WERI-Rb-1 (cell line): ENCODE measurements at places on chromosomes 4 and X.

DNA sequence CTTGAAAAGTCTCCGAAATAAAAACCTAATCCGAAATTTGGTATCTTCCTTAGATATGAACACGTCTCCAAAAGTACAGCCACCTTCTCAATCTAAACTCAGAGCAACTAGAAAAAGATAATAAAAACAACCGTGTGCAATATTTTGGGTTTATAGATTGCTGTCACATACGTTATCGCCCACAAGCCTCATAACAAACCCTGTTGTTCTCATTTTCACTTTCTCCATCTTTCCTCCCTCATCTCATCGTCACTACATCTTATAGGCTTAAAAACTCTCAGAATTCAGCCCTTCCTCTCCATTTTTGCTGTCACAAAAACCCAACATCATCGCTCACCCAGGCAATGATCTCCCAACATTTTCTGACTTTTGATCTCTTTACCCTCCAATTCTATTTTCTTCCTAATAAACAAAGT is 448 bp upstream of the SCFD2 start:
- DNase-seq = no peak

DNA sequence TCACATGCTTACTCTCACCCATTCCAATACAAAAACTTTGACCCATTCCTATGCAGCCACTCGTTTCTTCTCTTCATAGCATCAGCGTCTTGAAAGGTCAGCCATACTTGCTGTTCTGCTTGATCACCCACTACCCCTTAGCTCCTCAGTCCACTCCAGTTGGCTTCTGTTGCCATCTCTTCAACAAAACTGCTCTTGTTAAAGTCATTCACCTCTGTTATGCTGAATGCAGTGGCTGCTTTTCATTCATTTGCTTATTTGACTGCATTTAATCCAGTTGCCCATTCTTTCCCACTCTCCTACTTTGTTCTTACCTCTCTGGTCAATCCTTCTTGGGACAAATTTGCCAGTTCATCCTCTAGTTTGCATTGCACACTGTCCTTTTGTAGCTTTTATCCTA is 24.9 kb downstream of the CEP135 start:
- no peak for DNase-seq

- DNase-seq = peak; percentile 23
Observed at GRCh38 chr4:45484740-45485139, 639.1 kb downstream of the GABRG1 start.

- no peak for DNase-seq
Observed at GRCh38 chr4:146023334-146023967, 84.8 kb upstream of the ZNF827 start.

DNA sequence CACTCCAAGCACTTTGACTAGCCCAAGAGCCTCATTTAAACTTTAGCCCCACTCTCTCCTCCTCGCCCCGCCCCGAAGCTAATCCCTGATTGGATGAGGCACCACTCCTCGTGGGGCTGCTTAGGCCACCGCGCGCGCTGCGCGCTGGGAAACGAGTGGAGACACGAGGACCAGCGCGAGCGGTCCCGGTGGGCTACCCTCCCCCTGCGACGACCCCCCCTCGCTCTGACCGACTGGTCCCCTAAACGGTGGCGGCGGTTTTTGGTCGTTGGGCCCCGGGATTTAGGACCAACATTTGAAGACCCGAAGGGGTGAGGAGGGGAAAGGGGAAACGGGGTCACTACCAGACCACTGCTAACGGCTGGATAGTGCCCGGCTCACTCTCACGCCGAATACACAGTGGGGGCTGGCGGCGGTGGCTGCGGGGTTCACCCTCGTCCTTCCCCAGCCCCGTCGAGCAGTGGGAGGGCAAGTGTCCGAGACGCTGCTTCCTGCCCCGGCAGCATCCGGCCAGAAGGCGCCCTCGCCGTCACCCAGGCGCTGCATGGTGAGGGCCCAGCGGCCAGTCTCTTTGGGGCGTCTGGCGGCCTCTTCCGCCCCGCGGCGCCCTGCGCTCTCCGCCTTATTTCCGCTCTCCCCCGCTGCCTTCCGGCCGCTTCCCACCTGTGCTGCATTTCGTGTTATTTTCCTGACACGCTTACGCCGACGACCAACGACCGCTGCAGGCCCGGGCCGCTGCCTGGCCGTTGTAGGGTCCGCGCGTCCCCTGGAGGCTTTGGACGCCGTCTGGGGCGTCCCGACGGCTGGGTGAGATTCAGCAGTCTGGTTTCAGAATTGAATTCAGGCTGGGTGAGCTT is at the start of gene RBM46:
RBM46 (plus strand) TSS at position 147 of the 857 bp plus-strand sequence. CDS start 15,481 bp downstream, outside the sequence.
- no peak for DNase-seq
